ENCODE measurements at places on chromosomes 11 and 22.

DNA sequence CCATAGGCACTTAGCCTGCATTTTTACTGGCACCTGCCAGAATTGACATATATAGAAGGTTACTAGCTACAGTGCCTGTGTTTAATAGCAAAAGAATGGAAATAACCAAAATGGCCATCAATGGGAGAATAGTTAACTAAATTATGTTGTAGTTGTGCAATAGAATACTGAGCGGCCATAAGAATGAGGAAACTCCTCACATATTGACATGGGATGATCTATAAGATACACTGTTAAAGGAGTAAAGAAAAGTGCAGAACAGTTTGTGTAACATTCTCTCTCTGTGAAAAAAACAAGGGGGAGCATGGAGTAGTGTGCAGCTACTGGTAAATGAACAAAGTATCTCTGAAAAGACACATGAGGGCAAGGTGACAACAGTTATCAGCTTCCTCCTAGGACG, 21.5 kb downstream of the ARAP1 start:
- peak; percentile 12 for DNase-seq

DNA sequence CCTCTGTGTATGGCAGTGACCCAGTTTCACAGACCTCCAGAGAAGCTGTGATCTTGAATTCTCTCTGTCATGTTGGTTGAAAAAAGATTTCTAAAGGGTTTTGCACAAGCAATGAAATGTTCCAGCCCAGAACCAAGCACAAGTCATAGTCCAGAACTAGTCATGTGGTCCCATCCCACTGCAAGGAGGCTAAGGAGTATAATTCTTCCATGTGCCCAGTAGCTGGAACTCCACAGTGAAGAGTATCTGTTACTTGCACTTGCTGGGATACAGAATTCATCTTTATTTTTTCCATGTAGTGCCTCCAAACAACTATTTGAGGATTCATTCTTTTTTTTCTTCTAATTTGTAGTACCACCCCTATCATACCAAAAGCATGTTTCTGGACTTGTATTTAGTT, 9.9 kb upstream of the MMP8 start:
- no peak for DNase-seq

GRCh38 chr11:120023120-120023519, 114.8 kb downstream of the TRIM29 start:
- DNase-seq: no peak

DNA sequence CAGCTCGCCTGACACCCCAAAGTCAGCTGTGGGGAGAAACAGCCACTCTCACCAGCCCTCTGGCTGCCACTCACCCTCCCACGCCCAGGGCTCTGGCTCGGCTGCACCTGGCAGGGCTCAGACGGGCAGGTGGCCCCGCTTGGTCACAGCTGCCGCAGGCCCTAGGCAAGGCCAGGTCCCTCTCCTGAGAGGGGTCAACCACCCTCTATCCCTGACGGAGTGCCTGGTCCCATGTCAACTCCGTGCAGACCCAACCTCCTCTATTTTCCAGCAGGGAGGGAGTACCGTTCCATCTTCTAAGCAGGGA, 1.9 kb downstream of the MAP4K2 start:
- DNase-seq: no peak

- peak; percentile 2 for DNase-seq
Observed at GRCh38 chr11:63567044-63567840, 4.1 kb upstream of the PLAAT2 start.

GRCh38 chr11:42778193-42778592, 533.6 kb upstream of the API5 start:
- DNase-seq: no peak

- no peak for DNase-seq
Observed at GRCh38 chr22:27378311-27378800, 423.2 kb downstream of the MN1 start.

DNA sequence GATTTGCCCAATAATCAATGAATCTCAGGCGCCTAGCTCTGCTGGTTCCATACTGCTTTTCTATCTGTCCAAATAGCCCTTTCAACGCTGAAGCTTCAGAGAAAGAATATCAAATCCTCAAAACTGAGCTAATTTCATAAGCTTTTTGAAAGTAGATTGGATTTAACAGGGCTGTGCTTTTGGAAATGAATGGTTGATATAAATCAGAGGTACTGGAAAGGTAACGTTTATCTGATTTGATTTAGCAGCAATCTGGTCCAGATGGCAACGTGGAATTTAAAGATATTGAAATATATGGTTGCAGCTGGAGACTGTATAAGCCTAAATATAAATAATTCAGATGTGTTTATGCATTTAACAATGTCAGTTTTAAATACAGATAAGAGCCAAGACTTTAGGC, 229.5 kb upstream of the MPPED2 start:
- no peak for DNase-seq

DNA sequence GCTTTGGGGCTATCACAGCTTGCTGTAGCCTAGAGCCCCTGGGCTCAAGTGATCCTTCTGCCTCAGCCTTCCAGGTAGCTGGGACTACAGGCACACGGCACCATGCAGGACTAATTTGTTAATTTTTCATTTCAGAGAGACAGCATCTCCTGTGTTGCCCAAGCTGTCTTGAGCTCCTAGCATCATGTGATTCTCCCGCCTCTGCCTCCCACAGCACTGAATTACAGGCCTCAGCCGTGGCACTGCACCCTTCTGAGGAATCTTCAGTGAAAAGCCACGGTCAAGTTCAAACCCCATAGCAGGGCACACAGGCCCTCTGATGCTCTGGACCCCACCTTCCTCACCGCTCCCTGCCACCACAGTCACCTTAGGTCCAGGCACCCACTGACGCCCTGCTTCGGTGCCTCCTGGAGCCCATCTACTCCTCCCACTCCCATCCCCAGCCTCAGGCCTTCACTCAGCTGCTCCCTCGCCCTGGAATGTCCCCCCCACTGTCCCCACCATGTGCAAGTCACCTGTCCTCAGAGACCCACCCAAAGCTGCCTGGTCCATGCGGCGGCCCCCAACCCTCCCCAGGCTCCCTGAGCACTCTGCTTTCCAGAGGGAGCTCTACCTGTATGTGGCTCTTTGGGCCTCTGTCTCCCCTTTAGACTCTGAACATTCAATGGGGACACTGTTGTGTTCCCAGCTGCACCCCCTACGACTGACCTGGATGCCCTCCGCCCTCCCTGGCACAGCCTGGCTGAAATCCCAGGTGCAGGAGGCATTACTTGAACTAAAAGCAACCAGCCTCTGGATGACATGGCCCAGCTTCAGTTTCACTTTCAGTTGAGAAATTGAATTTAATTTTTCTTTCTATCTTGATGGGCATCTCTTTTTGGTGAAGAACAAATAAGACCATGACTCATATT, 1.6 kb downstream of the APOL2 start:
- no peak for DNase-seq

DNA sequence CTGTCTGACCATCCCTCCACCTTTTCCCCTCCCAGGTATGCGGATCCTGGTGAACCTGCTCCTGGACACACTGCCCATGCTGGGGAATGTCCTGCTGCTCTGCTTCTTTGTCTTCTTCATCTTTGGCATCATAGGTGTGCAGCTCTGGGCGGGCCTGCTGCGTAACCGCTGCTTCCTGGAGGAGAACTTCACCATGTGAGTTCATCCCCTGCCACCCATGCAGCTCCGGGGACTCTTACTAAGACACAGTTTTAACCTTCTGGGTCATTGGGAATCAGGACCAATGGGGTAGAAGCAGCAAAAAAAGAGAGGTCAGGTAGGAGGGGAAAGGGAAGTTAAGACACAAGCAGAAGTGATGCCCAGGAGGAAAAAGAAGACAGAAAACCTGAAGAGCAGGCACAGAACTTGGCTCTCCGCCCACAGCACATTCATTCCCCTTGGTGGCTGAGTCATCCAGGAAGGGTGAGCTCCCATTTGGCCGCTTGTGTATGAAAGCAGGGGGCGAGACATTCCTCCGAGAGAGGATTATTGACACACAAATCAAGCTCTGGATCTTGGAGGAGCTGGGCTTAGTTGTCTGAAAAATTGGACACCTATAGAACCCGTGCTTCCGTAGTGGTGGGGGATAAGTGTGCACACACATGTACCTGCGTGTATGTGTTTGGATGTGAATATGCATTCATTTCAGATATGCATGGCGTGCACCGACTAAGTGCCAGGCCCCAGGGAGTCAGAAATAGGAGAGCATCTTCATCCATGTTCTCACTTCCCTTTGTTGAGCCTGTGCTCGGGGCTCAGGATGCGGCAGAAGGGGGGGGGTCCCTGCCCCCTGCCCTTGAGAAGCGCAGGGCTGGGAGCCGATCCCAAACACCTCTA, 64.2 kb downstream of the CACNA1I start:
- DNase-seq: no peak

DNA sequence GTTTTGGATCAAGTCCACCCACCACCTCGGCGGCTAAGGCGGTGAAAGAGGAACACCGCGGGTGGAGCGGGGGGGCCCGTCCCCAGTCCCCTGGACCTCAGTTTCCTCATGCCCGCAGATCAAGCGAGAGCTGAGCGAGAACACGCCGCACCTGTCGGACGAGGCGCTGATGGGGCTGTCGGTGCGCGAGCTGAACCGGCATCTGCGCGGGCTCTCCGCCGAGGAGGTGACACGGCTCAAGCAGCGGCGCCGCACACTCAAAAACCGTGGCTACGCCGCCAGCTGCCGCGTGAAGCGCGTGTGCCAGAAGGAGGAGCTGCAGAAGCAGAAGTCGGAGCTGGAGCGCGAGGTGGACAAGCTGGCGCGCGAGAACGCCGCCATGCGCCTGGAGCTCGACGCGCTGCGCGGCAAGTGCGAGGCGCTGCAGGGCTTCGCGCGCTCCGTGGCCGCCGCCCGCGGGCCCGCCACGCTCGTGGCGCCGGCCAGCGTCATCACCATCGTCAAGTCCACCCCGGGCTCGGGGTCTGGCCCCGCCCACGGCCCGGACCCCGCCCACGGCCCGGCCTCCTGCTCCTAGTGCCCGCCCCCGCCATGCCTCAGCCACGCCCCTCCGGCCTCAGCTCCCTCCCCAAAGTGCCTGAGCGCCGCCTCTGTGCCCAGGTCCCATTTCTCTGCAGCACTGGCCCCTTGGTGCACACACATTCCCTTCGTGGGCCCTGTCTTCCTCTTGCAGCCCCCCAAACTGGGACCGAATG, 12.7 kb downstream of the MAFF start:
- DNase-seq: no peak

- no peak for DNase-seq
Observed at GRCh38 chr11:35752115-35752514, 89.5 kb downstream of the TRIM44 start.

DNA sequence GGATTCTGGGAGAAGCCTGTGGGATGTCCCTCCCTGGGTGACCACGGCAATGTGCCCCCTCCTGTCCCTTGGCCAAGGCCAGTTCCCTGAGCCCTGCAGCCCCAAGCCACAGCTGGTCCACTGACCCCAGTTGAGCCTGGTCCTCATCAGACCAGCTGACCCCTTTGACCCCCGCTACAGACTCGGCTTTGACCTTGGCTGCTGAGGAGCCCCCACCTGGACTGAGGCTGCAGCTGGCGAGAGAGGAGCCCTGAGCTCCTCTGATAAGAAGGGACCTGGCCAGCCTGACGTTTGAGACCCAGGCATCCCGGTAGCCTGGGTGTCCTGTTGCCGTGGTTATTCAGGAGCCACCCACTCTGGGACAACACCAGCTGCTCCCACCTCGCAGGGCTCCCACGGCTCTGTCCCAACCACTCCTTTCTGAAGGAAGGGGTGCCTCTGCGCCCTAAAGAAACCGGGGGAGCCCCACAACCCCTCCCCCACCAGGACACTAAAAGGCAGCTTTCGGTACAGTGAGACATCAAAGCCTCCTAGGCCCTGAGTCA, 3.0 kb downstream of the ASCL2 start:
- no peak for DNase-seq

DNA sequence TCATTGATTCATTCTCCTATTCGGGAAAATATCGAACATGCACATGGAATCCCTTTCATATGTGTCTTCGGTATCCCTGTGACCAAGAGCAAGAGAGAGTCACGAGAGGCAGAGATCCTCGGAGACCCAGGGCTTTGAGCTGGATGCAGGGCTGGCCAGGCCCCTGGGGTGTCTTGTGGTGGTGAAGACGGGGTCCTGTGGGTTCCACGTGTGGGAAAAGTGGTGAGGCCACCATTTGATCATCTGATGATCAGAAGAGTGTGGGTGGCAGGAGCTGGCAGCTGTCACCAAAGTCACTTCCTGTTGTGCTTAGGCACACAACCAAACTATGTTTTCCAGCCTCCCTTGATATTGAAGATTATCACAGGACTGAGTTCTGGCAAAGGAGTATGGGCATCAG, 94.0 kb downstream of the BRD1 start:
- DNase-seq: no peak

DNA sequence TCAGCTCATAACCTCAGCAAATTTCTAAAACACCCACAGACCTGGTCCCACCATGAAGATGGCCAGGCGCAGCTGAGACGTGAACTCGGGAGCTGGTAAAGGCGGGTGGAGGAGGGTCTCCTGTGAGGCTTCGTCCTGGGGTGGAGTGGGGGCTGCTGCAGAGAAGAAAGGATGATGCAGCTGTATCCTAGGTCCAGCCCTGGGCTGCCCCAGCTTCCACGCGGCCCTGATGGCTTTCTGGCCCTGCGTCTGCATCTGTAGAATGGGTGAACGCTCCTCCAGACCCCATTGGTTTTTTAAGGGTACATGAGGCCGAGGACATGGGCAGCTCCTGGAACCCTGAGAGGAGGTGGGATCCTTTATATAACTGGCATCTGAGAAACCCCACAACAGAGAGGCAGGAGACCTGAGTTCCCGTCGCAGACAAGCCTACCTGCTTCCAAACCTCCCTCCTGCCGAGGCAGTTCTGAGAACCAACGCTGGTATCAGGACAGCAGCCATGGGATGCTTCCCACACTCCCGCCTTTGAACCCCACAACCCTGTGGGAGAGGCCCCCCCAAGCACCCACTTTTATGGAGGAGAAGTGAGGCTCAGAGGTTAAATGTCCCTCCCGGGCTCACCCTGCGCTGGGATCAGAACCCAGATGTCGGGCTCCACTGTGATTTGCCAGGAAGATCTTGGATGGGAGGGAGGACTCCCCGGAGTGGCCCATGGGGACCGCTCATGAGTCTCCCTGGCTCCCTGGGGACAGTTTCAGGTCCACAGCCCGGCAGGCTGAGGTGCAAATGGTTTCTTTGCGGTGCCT, 55.2 kb upstream of the FGF3 start:
- DNase-seq: no peak

- DNase-seq: no peak
Observed at GRCh38 chr22:39173787-39174497, 21.5 kb upstream of the CBX7 start.

GRCh38 chr11:102446606-102447005, 6.0 kb downstream of the TMEM123 start:
- DNase-seq: no peak

DNA sequence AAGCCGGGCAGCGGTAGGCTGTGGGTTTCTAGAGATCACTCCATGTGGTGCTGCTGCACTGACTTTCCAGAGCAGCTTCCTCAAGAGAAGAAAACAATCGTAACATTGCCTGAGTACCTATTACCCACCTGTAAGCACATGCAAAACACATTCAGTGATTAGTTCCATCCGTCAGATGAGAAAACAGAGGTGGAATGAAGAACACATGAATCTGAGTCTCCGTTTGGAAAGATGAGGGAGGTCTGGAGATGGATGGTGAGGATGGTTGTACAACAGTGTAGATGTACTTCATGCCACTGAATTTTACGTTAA, 7.5 kb upstream of the SLCO2B1 start:
- DNase-seq: no peak

GRCh38 chr22:39090426-39091064, 6.5 kb upstream of the APOBEC3H start:
- peak; percentile 25 for DNase-seq

Data from AML-193 (cell line).